GM23248 (cell line): ENCODE measurements at places on chromosomes 12 and 14. TPM values are rescaled to one million over a fixed set of nuclear protein-coding genes. Genes with fewer than 3 reads are reported as not detected.

KRT3 gene
- total RNA-seq = not detected in 2 replicates

TCL1B gene
- total RNA-seq = not detected in 2 replicates

SLCO1B1 gene
- not detected in 2 replicates for total RNA-seq

SELPLG gene
- total RNA-seq = 4.4 and 6.1 TPM in 2 replicates

ADAMTS20 gene
- not detected in 2 replicates for total RNA-seq

IL26 gene
- not detected in 2 replicates for total RNA-seq

GRCh38 chr12:109621211-109621694, 47.7 kb downstream of the MVK start:
- no peak overlapping the region for H3K4me3 ChIP-seq
- peaks cover 53% of the 10 kb centered on the region for H3K27me3 ChIP-seq
- no peak overlapping the region for H3K27ac ChIP-seq
- no peaks in the 10 kb centered on the region for H3K36me3 ChIP-seq
- DNase-seq = peak; percentile 60
- no peaks in the 10 kb centered on the region for H3K4me1 ChIP-seq

- H3K4me3 ChIP-seq = no peak overlapping the region
- no peaks in the 10 kb centered on the region for H3K4me1 ChIP-seq
- no peaks in the 10 kb centered on the region for H3K36me3 ChIP-seq
- H3K27ac ChIP-seq = no peak overlapping the region
These were observed 1.9 kb downstream of the NKX2-1 start for GRCh38 chr14:36518031-36518585.

GRCh38 chr12:80412343-80412953, 31.6 kb upstream of the PTPRQ start:
- H3K27ac ChIP-seq = no peak overlapping the region
- DNase-seq = peak; percentile 80
- no peaks in the 10 kb centered on the region for H3K4me1 ChIP-seq
- no peaks in the 10 kb centered on the region for H3K27me3 ChIP-seq
- H3K36me3 ChIP-seq = no peaks in the 10 kb centered on the region
- no peak overlapping the region for H3K4me3 ChIP-seq

DNA sequence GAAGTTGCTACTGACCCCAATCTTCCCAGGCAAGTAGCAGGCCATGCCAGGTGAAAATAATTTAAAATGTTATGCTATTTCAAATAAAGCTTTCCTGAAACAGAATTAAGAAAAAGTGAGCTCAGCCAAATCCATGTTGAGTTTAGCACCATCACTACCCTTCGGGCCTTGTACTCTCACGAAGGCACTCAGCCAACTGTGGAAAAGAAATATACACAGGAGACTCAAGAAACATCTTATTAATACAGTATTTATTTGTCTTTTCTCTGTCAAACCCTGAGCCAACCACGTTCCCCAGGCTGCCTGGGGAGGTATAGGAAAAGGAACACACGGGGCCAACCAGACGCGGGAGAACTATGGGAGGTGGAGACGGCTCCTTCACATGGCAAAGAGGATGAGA, 10.9 kb downstream of the ATP5MC2 start:
- H3K27me3 ChIP-seq = no peaks in the 10 kb centered on the region
- H3K27ac ChIP-seq = no peak overlapping the region
- H3K36me3 ChIP-seq = peaks cover 48% of the 10 kb centered on the region

DNA sequence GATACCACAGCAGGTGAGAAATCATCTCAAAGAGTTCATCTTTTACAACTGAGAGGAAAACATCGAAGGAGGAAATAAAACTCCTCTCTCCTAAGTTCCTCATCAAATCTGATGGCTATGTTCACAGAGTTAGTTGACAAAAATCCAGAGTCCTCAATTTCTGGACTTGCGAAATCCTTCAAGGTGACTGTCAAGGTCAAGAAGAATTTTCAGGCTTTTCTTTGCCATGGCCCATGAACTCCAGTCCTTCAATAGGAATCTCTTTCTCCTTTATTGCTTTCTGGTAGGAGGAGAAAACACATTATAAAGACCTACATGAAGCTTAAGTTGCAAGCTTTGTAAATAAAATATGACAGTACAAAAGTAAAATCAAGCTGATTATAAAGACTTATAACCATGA, 1.5 kb downstream of the TRIAP1 start:
- H3K27me3 ChIP-seq = no peaks in the 10 kb centered on the region
- H3K36me3 ChIP-seq = peaks cover 22% of the 10 kb centered on the region
- peak overlapping the region; percentile 99; the same call in 1 of the 2 replicates for H3K4me3 ChIP-seq
- DNase-seq = no peak
- H3K27ac ChIP-seq = no peak overlapping the region

- no peak overlapping the region for H3K4me3 ChIP-seq
- peak; percentile 49 for DNase-seq
- H3K4me1 ChIP-seq = no peaks in the 10 kb centered on the region
These were observed 48.1 kb downstream of the ADCK1 start for GRCh38 chr14:77848031-77848430.
